Tongue (tissue), 3 donors: ENCODE measurements at places on chromosomes 2 and 18. TPM values are rescaled to one million over a fixed set of nuclear protein-coding genes. Genes with fewer than 3 reads are reported as not detected.

Gene CPO
- 1.6 TPM for total RNA-seq

Gene GNAL
- total RNA-seq = 3.9 TPM

Gene MOB1A
- 71.0 TPM for total RNA-seq

Gene THOC1
- 69.0 TPM for total RNA-seq

Gene ACVR1C
- 0.10 TPM for total RNA-seq
